ENCODE measurements at places on chromosomes 12 and 14.

GRCh38 chr12:69438539-69438938 lies 31.6 kb upstream of the FRS2 start:
- no peak for DNase-seq

DNA sequence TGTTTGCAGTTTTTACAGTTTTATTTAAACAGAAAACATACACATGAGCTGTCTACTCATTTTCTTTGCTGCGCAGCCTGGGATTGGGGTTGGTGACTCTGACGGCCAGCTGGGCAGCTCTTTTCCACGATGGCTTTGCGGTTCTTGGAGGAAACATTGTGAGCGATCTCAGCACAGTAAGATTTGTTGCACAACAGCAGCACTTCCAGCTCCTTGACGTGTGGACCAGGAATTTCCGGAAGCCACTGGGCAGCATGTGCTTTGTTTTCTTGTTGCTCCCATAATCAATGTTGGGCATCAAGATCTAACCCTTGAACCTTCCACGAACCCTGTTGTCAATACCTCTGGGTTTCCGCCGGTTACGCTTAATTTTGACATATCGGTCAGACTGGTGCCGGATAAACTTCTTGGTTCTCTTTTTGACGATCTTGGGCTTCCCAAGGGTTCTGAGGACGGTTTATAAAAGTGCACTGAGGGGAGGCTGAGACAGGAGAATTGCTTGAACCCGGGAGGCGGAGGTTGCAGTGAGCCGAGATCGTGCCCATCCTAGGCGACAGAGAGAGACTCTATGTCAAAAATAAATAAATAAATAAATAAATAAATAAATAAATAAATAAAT lies 21.8 kb downstream of the FKBP11 start:
- DNase-seq, result no peak

- no peak for DNase-seq
These were observed 193.7 kb upstream of the LRIG3 start for GRCh38 chr12:59113831-59114615.

GRCh38 chr14:81211844-81212243 lies 8.9 kb downstream of the GTF2A1 start:
- no peak for DNase-seq

DNA sequence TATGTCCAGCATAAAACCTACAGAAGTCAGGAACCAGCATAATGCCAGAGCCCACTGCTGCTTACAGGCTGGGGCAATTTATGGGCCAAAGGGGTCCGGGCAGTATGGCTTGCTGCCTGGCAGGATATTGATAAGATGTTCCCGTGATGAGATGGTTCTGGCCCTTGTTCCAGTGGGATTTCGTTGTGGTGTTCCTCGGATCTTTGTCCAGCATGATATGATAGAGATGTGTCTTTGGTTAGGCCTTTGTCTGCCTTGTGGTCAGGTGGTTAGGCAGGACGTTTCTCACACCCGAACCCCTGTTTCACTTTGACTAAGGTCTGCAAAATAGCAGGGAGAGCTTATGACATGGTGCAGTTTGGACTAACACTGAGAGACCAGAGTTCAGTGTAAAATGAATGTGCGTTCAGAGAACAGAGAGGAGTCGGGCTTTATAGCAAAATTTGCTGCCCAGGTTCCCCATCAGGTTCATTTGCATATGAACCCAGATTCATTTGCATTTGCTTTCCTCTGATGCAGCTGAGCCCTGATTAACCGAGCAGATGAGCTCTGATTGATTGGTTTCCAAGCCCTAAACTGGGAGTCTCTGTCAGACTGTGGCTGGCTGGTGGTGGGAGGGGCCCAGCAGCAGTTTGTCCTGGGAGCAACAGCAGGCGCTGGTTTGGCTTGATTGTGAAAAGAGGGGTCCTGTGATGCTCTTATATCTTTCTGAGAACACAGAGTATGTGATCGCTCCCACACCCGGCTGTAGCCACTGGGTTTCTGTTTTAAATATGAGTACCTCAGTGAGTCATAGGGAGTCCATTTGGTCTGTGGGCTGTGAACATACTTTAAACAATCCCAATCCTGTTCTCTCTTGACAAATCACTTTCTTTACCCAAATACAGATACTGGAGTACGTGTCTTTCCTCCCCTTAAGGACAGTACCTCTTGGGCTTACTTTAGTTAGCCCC lies 156.3 kb upstream of the PZP start:
- DNase-seq, result no peak

DNA sequence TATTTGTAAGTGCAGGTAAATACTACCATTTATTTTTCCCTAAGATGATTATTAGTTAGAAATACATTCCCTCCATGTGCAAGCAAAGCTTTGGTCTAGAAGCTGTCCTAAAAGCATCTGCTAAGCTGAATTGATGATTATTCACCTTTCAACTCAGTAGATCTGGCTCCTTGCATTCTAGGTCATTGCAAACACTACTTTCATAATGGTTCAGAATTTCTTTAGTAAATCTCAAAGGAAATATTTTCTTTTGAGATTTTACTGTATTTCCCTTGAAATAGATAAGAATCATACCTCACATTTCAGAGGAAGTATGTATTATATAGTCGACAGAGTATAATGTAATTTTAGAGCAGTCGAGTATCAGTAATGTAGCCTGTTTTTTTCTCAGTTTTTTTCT lies 2.4 kb downstream of the ETNK1 start:
- no peak for DNase-seq

- DNase-seq, result no peak
These were observed 109.4 kb upstream of the CCND2 start for GRCh38 chr12:4164188-4164558.

- DNase-seq, result no peak
These were observed 281.5 kb downstream of the ZFP36L1 start for GRCh38 chr14:68511129-68512047.

DNA sequence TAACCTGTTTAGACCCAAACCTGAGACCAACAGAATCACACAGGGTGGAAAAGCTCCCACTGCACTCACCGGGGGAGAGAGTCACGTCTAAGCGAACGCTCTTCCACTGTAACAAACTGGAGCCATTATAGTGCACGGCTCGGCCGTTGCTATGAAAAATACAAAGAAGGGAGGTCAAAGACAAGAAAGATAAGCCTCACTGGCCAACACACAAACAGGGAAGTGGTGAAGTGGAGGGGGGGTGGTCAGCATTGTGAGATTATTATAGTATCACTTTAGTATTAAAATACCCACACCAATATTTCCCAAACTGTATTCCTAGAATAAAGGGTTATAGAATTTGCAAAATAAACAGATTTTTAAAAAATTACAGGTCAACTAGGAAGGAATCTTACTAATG lies 90.9 kb downstream of the TRAFD1 start:
- DNase-seq, result no peak

GRCh38 chr12:51028813-51029150 lies 2.6 kb upstream of the SLC11A2 start:
- no peak for DNase-seq

GRCh38 chr12:14126692-14127091 lies 145.3 kb upstream of the GRIN2B start:
- DNase-seq, result no peak

GRCh38 chr12:96985515-96986362 lies 78.7 kb downstream of the NEDD1 start:
- DNase-seq, result no peak

DNA sequence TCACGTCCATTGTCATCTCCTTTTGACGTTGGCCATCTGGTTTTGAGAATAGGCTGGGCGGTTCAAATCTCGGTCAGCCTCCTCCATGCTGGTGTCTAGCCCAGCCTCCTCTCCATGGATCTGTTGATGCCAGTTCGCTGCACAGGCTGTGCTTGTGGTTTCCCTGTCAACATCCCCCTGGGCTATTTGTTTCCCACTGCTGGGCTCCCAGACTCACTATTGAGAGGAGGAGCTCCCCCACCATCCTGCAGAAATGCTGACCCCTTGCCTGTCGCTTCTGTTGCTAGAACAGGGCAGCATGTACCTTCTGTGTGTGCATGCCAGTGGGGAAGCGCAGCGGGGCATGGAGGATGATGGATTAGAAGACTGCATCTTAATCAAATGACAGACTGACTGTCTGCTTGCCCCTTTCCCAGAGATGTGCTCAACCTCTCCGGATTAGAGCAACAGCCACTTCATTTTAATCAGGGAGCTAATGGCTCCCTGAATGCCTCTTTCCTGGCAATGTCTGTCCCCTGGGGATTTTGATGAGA lies 170.5 kb downstream of the TSPAN9 start:
- DNase-seq, result no peak

DNA sequence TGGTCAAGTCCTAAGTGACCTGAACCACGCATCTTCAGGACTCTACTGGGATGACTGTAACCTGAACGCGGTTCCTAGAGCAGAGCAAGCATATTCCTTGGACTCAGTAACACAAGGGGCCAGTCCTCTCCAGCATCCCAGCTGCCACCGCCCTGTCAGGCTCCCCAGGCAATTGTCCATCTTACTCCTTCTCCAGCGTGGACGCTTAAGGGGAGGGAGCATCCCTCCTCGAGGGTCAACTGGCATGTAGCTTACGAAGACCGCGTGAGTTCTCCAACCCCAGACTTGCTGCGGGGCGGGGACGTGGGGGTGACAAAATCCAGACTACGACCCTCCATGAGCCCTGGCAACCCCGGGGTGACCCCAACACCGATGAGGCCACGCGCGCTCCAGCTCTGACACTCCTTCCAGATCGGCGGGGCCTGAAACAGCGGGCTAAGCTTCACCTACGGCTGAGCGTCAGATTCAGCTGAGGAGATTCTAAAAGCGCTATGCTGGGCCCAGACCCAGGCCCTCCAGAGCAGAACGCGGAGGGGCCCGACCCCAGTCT lies 846 bp upstream of the MTHFD1 start:
- no peak for DNase-seq

DNA sequence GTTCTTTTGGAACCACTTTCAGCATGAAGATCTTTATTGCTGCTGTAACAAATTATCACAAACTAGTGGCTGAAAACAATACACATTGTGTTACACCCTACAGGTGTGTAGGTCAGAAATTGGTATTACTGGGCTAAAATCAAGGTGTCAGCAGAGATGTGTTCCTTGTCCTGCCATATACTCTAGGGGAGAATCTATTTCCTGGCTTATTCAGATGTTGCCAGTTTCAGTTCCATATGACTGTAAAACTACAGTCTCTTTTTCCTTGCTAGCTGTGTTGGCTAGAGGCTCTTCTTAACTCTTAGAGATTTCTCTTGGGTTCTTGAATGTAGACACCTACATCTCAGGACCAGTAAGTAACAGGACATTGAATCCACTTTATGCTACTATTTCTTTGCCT lies 215.6 kb upstream of the PPFIA2 start:
- DNase-seq, result no peak

- DNase-seq, result no peak
These were observed 768 bp downstream of the CEP170B start for GRCh38 chr14:104865631-104866441.

All from stimulated activated CD8-positive, alpha-beta memory T cell treated with anti-CD3 and anti-CD28 coated beads, Interleukin-4, amount 100 ng/mL, for 1 hour (primary cell).